Urothelium cell line (cell line): ENCODE measurements at places on chromosomes 3 and 15.

DNA sequence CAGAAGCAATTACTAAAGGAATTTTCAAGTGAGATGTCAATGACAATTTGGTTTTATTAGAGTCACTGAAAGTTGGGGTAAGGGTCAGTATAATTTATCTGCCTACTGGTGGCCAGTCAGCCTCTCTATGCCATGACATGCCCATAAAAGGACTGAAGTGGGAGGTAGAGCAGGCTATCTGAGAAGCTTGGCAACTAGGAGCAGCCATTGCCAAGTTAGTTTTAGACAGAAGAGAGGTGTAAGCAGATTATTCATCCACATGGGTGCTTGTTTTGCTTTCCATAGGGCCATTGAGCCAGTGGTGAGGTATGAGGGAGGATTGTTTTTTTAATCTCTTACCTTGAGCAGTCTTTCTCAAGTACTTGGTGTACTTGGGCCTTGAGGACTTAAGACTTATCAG lies 8.1 kb upstream of the RBP1 start:
- DNase-seq = no peak

- no peak for DNase-seq
Observed at GRCh38 chr3:42066516-42067181, 24.5 kb upstream of the TRAK1 start.

DNA sequence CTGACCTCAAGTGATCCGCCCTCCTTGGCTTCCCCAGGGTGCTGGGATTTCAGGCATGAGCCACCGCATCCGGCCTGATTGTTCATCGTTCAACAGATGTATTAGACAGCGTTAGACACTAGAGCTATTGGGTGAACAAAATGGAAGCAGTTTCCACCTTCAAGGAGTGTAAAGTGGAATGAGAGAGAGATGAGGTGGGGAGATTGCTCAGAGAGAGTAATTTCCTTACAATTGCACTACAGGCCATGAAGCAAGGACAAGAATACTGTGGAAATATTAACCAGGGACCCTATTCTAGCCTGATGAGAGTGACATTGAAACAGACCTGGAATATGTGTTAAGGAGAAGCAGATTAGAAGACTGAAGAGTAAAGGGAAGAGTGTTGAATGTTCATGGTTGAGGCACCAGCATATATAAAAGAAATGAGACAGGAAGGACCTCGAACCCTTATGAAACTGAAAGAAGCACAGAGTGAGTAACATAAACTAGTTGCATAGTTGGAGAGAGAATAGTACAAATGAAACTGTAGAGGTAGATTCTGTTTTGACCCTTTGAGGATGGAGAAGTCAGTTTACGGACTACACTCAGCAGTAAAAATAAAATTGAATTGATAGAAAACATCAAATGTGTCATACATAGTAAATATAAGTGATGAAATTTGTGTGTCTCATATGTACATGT lies 7.2 kb downstream of the RTF1 start:
- no peak for DNase-seq

GRCh38 chr3:39286771-39287170 lies 6.9 kb upstream of the CX3CR1 start:
- no peak for DNase-seq

GRCh38 chr3:113556316-113556945 lies 24.1 kb downstream of the SIDT1 start:
- no peak for DNase-seq

- no peak for DNase-seq
Observed at GRCh38 chr3:62818347-62818746, 56.9 kb downstream of the CADPS start.

GRCh38 chr15:59894835-59895234 lies 109.3 kb upstream of the FOXB1 start:
- DNase-seq = no peak

DNA sequence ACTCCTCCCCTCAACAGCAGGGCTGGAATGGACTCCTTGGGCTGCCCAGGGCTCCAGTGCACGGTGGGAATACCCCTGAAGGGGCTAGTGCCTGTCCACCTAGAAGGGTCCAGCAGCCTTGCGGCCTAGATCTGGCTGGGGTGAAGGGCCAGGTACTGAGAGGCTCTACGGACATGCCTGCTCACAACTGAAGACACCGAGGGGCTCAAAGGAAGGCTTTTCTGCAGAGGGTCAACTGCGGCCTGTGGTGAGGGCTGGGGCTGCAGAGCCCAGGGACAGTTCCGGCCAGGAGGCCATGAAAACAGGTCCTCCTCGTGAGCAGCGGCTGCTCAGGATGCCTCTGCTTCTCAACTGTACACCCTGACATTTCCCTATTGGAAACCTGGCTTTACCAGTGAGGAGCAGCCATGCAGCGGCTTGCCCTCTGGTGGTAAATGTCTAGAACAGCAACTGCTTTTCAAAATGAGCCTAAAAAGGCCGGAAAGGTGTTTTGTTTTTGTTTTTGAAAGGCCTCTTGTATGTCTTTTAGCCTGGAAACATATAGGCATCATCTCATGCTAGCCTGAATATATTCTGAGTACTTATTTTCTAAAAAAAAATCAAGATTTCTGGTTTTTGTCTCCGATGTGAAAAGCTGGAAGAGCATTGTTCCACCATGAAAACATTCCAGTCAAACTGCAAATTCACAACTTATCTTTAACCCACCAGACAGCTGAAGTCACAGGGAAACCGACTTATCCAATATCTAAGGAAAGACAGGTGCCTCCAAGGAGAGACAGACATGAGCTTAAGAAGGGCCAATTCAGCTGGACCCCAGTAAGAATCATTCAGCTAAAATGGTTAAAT lies 163.4 kb downstream of the KLF13 start:
- peak; percentile 64 for DNase-seq

GRCh38 chr3:184322731-184323487 lies 8.5 kb downstream of the EIF4G1 start:
- no peak for DNase-seq
